ENCODE measurements at places on chromosomes 6 and 20.

DNA sequence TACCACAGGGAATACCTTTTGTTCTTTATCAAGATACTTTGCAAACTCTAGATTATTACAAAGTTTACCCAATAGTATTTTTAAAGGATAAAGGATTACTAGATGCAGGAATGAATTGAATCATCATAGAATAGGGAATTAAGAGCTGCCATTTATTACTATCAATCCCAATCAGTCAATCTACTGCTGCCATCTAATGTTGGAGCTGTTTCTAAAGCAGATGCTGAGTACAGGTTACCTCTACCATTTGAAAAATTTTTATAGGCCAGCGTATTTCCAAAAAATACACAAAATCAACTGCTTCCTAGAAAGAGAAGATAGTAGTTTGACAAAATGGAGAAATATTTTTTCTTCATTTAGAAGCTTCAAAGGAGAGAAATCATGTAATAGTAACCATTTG, 520.4 kb downstream of the ADGRB3 start:
- no peak for DNase-seq

- DNase-seq, result no peak
Measured at GRCh38 chr6:84763886-84764331, 489 bp downstream of the TBX18 start.

DNA sequence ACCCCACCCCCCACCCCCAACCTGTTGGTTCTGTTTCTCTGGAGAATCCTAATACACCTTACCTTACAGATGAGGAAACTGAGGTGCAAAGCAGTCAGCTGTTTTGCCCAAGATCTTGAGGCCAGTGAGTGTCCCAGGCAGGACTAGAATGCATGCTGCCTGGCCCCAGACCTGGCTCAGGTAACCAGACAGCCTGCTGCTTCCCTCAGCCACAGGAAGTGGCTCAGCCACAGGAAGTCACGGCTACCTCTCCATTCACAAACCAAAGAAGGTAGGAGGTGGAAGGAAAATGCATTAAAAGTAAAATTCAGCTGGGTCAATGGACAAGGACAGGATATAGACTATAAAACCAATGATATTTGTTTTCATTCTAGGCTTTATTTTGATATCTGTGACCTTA, 517.6 kb downstream of the CD83 start:
- DNase-seq, result no peak

DNA sequence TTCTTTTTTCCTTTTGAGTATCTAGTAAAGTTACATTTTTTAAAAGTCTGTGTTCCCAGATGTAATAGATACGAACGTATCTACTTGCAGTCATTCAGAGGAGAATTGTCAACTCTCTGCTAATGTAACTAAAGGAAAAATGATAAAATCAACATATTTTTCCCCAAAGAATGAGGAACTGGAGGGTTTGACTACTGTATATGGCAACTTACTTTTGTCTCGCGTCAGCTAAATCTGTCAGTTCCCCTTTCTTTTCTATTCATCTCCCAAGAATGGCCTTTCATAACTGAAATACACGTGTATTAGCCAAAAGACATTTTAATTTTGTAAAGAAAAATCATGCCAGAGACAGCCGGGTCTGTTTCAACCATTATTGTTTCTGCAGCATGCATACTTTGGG, 5.4 kb downstream of the EYA2 start:
- DNase-seq, result no peak

GRCh38 chr6:138004430-138005287, 102.6 kb downstream of the PERP start:
- DNase-seq, result no peak

DNA sequence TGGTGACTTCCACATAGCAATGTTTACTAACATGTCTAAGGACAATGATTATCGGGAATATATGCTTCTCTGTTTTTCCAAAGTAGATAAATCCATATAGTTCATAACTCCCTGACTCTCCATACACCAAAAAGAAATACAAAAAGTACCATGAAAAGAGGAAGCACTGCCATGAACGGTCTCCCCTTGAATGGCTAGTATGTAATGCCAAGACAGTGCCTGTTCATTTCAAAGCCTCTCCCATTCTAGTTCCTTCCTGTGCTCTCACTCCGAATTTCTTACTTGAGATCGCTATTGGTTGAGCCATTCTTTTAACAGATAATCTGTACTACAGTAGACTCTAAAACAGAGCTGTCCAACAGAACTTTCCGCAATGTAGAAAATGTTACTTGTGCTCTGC, 54.8 kb upstream of the EDN1 start:
- DNase-seq, result no peak

Measured in central memory CD8-positive, alpha-beta T cell (primary cell).